ENCODE measurements at places on chromosomes 16 and 17.

DNA sequence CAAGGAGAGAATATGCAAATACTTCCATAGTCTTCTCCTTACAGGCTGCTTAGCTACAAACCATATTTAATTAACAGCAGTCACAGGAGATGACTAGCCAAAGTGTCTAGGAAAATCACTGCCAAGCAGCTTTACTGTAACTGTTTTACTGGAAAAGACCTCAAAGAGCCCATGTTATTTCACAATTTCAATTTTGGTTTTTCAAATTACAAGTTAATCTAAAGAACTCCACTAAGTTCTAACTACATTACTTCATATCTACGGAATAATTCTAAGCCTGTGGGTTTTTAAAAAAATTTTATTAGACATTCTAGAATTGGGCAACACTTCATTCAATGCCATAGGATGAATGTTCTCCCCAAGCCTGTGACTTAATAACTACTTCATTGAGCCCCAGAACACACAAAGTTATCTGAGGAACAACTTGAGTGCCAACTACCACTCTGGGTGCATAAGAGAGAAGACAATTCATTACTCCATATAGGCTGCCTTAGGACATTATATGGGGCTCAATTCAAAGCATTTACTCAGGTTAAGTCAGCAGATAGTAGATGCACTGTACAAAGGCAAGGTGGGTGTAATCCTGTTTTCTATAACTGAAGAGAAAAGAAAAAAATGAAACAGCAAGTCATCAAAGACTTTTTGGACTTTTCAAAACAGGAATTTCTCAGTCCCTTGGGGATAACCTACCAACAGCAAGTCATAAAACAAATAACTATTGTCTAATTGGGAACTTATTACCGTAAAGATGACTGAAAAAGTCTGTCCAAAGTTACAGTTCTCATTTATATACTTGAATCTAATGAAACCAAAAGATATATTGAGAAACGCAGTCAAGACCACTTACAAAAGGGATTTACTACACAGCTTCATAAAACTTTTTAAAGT lies 33.0 kb downstream of the STAT3 start:
- no peak for DNase-seq

- DNase-seq, result no peak
These were observed 5.6 kb upstream of the ATMIN start for GRCh38 chr16:81029930-81030604.

- peak; percentile 63 for DNase-seq
These were observed 561 bp upstream of the HERPUD1 start for GRCh38 chr16:56931271-56931891.

DNA sequence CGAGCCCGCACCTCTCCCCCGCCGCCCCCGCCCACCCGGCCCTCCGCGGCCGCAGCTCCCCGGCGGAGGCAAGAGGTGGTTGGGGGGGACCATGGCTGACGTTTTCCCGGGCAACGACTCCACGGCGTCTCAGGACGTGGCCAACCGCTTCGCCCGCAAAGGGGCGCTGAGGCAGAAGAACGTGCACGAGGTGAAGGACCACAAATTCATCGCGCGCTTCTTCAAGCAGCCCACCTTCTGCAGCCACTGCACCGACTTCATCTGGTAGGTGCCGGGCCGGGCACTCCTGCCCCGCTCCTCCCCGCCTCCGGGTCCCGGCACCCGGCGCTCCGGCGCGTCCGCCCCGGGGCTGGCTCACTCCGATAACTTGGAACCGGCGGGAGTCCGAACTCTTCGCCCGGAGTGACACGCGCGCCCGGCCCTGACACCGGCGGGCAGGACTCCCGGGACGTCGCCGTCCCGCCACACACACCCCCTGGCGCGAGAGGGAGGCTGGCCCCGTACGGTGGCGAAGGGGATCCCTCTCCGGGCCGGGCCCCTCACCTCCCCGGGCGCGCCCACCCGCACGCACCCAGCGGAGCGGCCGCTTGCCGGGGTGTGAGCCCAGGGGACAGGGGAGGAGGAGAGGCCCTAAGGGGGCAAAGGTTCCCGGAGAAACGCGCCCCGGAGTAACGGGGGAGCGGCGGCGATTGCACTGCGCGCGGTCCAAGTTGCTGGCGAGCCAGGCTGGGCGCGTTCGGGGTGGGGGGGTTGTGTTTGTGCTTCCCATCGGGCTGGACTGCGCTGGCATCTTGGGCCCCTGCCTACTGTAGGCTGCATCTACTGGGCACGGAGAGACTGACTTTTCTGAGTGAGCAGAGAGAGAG lies 581 bp downstream of the PRKCA start:
- DNase-seq, result peak; percentile 70

- no peak for DNase-seq
These were observed 21.4 kb downstream of the KCNJ12 start for GRCh38 chr17:21397341-21398190.

GRCh38 chr16:68242926-68243858 lies 2.0 kb upstream of the PLA2G15 start:
- DNase-seq, result no peak

GRCh38 chr16:57388359-57389086 lies 16.0 kb upstream of the CCL17 start:
- no peak for DNase-seq

- DNase-seq, result peak; percentile 35
These were observed 17.7 kb downstream of the FOXL1 start for GRCh38 chr16:86595983-86596605.

DNA sequence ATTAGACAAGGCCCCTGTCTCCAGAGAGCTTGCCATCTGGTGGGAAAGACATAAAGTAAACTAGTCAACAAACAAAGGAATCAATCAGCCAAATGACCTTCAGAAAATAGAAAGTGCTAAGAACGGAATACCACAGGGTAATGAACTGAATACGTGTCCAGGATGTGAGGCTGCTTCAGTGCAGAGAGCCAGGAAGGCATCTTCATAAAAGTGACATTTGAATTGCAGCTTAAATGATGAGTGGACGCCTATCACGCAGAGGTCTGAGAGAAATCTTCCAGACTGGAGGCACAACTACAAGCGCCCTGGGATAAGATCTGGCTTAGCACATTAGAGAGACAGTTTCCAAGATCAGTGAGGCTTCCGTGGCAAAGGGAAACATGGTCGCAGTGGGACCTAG lies 574.1 kb upstream of the CDH8 start:
- DNase-seq, result no peak

GRCh38 chr17:72560303-72561247 lies 439.8 kb downstream of the SOX9 start:
- DNase-seq, result peak; percentile 75

- DNase-seq, result peak; percentile 74
These were observed 545 bp downstream of the ARHGAP17 start for GRCh38 chr16:25014500-25015147.

GRCh38 chr16:22250522-22250921 lies 44.4 kb downstream of the EEF2K start:
- no peak for DNase-seq

GRCh38 chr17:81285894-81286293 lies 9.2 kb downstream of the SLC38A10 start:
- DNase-seq, result no peak

DNA sequence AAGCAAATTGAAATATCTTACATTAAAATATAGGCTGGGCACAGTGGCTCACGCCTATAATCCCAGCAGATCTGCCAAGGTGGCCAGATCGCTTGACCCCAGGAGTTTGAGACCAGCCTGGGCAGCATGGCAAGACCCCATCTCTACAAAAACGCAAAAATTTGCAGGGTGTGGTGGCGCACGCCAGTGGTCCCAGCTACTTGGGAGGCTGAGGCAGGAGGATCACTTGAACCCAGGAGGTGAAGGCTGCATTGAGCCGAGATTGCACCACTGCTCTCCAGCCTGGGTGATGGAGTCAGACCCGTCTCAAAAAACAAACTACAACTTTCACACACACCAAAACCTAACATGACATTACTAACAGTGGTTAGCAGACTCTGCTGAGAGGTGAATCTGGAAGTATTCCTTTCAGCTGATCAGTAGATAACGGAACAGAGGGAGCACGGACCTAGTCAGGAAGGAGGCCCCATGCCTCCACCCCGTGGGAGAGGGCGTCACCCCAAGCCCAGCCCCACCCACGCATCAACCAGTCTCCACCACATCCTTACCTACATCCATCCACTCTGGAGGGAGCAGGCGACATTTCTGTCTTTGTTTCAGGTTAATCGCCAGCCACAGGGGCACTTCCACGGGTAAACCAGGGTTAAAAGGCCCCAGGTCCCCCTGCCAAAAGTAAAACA lies 1.7 kb downstream of the GINS2 start:
- no peak for DNase-seq

- DNase-seq, result no peak
These were observed 30.9 kb downstream of the SOCS1 start for GRCh38 chr16:11224894-11225676.

DNA sequence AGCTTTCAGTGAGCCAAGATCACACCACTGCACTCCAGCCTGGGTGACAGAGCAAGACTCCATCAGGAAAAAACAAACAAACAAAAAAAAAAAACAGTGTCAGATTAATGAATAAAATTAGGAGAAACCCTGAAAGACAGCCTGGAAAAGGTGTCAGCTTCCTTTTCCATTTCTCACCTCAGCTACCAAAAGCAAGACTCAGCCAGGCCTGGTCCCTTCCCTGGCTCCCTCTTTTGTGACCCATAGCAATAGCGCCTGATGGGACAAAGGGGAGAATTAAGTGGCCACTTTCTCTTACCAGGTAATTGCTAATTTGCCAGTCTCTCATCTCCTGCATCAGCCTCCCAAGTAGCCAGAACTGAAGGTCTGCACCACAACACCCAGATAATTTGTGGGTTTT lies 3.9 kb upstream of the THRA start:
- DNase-seq, result no peak

- no peak for DNase-seq
These were observed 13.7 kb downstream of the GUCY2D start for GRCh38 chr17:8015957-8016631.

GRCh38 chr17:13323990-13324389 lies 277.7 kb downstream of the HS3ST3A1 start:
- no peak for DNase-seq

DNA sequence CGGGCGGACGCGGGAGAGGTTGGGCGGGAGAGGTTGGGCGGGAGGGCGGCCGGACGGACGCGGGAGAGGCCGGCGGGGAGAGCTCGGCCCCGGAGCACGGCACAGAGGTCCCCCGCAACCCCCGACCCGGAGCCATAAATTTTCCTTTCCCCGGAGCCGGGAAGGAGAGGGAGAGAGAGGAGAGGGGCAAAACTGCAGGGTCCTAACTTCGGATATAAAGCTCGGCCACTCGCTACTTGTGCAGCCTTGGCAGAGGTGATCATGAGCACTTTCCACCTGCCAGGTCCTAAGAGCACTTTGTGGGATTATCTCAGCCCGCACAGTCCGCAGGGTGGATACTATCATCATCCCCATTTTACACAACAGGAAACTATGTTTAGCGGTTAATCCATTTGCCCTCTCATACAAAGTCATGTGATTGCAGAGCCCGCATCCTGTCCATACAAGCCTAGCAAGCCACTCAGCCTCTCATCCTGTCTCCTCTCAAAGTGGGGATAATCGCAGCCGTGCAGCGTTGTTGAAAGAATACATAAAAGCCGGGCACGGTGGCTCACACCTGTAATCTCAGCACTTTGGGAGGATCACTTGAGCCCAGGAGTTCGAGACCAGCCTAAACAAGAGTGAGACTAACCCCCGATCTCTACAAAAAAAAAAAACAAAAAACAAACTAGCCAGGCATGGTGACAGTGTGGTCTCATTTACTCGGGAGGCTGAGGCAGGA lies 780 bp upstream of the DCAKD start:
- DNase-seq, result no peak

DNA sequence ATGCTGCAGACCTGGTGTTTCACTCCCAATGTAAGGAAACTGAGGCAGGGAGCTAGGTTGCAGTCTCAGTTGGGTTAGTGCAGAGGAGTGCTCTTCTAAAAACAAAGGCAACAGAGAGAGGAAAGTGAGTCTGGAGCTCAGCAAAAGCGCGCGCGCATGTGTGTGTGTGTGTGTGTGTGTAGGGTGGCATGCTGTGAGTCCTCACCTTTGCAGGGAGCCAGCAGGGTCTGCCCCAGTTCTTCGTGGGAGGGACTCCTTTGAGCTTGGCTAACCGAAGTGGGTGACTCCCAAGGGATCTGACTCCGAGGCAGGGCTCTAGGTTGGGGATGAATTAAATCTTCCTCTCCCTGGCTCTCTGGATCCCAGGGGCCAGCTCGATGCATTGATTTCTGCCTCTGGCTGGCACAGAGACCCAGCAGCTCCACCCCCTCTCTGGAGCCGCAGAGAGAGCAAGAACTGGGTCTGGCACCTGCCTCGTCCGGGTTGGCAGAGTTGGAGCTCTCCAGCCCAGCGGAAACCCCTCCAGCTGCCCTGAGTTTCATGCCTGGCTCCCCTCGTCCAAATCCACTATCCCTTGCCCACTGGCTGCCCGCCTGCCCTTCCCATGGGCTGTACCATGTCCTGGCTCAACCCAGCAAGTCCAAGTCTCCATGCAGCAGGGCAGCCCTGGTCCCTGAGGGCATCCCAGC lies 1.3 kb upstream of the BTBD17 start:
- no peak for DNase-seq

GRCh38 chr17:76241204-76241538 lies 878 bp upstream of the RNF157 start:
- DNase-seq, result no peak

DNA sequence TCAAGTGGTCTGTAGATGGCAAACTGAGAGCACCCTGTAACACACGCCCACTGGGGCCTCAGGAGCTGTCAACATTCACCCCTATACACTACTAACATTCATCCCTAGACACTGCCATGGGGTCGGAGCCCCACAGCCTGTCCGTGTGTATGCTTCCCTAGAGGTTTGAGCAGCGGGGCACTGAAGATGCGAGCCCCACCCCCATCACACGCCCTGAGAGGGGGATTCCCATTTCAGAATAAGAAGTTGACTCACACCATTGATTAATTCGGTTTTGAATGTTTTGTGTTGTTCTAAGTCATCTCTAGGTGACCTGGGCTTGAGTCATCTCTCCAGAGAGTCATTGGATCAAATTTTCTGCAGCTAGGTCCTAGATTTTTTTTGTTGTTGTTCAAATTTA lies 37.3 kb upstream of the MMD start:
- DNase-seq, result no peak

DNA sequence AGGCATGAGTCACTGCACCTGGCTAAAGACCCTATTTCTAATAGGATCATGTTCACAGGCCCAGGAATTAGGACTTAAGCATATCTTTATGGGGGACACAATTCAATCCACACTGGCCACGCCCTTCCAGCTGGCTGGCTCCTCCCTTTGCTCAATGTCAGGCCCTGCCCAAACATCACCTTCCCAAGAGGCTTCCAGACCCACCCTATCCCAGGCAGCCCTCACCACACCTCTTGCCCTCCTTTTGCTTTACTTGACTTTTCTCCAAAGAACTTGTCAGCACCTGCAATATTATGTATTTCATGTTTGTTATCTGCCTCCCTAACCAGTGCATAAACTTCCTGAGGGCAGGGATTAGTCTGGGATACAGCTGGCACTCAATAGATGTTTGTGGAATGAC lies 109.6 kb upstream of the CDH5 start:
- peak; percentile 10 for DNase-seq

DNA sequence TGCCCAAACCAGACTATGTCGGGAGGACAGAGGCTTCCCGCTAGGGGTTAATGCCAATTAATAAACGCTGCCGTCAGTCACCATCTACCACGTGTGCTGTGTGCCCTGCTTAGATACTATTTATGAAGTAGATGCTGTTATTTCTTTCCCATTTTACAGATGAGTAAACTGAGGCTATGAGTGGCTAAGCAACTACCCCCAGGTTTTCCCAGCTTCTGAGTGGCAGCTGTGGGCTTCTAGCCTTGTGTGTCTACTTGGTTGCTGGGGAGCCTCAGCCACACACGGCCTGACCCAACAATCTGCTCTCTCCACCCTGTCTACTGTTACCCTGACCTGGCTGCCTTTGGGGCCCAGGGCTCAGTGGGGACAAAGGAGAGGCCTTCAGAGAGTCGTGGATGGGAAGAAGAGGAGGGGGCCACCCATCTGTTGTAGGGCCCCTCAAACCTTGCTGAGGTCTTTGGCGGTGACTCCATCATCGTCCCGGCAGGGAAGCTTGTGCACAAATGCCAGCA lies 7.1 kb downstream of the GIT1 start:
- DNase-seq, result no peak

All from right forelimb (tissue), 1 donor.